ENCODE measurements at places on chromosomes 6 and 20.

GRCh38 chr6:70371454-70372105 is 41.7 kb upstream of the FAM135A start:
- no peak for DNase-seq

DNA sequence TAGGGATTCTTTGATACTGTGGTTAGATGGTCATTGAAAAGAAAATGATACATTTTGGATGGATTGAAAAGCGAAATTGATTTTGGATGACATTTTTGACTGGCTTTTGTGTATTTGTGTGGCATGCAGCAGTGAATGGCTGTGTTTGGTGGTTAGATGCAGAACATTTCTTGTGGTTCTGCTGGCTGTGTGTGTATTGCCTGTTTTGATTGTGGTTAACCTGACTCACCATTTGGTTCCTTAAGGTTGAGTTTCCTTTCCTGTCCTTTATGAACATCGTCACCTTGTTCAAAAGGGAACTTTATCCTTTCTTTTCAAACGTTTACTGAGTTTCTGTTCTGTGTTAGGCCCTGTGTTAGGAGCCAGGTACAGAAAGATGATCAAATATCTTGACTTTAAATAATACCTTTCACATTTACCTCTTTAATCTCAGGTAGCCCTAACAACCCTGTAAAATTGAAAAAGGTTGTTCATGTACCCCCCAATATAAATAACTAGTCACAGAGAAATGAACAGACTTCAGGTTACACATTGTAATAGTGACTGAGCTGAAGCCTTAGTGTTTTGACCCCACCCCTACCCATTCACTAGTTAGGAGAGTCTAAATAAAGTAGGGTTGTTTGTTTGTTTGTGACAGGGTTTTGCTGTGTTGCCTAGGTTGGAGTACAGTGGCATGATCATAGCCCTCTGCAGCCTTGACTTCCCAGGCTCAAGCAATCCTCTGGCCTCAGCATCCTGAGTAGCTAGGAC is 23.8 kb downstream of the ANKS1A start:
- peak; percentile 25 for DNase-seq

DNA sequence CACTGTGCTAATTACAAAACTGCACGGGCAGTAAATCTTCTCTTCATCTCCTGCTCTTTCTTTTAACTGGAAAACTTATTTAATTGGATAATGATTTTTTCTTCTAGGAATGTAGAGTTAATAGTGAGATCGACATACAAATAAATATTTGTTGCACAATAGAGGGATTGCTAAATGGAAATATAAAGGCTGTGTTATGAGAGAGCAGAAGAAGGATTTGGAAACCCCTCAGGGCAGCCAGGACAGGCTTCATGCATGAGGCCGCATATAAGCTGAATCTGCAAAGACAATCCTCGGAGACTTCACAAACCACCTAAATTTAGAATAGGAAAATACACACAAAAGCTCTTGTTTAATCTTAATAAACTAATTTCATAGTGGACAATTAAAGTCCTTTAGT is 2.9 kb upstream of the TAAR1 start:
- no peak for DNase-seq

DNA sequence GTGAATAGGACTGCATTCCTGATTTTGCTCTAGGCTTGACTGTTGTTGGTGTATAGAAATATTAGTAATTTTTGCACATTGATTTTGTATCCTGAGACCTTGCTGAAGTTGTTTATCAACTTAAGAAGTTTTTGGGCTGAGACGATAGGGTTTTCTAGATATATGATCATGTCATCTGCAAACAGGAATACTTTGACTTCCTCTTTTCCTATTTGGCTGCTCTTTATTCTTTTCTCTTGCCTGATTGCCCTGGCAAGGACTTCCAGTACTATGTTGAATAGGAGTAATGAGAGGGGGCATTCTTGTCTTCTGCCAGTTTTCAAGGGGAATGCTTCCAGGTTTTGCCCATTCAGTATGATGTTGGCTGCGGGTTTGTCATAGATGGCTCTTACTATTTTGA is 13.4 kb downstream of the HLA-DOB start:
- no peak for DNase-seq

- no peak for DNase-seq
Observed at GRCh38 chr20:48102931-48103660, 317.8 kb upstream of the SULF2 start.

DNA sequence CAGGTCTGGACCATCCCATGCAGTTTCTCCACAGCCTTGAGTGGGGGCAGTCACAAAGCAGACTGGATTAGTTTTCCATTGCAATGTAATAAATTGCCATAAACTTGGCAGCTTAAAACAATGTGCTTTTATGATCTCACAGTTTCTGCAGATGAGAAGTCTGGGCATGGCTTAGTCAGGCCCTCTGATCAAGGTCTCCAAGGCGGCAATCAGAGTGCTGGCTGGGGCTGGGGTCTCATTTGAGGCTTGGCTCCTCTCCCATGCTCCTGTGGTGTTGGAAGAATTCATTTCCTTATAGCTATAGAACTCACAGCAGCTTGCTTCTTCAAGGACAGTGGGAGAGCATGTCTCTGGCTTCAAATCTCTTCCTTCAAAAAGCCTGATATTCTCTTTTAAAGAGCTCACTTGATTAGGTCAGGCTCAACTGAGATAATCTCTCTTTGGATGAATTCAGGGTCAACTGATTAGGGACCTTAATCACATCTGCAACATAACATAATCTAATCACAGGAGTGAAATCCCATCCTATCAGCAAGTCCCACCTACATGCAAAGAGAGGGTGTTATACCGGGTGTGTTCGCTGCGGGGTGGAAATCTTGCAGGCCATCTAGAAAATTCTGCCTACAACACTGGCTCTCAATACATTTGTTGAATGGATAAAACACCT is 77.4 kb upstream of the SULF2 start:
- DNase-seq, result no peak

DNA sequence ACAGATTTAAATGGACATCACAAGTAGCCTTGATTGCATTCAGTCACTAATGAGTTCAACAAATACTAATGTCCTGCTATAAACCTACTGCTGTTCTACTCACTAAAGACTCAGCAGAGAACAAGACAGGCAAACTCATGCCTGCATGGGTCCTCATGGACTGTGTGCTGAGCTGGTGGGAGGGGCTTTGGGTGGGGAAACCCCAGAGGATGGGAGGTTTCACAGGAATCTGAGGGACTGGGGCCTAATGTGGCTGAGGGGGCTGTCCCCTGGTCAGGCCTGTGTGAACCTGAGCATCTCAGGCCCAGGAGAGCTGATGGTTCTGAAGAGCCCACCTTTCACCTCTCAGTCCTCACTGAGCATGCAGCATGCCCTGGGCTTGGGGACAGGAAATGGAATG is 1.4 kb downstream of the CST8 start:
- peak; percentile 31 for DNase-seq

DNA sequence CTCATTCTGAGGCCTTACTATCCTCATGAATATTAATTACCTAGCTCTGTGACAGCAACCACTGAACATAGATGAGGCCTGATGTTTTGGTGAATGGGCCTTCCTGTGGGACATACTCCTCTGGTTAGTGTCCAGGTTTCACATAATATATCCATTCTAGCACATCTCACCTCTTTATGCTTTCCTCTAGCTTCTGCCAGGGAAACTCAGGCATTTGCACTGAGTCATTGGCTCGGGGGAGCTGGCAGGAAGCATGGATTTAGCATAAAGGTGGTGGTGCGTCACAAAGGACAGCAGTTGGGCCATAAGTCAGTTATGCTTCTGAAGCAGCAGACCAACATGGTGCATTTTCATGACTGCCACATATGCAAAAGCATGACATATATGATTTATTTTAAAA is 37.5 kb upstream of the TMEM170B start:
- DNase-seq, result no peak

DNA sequence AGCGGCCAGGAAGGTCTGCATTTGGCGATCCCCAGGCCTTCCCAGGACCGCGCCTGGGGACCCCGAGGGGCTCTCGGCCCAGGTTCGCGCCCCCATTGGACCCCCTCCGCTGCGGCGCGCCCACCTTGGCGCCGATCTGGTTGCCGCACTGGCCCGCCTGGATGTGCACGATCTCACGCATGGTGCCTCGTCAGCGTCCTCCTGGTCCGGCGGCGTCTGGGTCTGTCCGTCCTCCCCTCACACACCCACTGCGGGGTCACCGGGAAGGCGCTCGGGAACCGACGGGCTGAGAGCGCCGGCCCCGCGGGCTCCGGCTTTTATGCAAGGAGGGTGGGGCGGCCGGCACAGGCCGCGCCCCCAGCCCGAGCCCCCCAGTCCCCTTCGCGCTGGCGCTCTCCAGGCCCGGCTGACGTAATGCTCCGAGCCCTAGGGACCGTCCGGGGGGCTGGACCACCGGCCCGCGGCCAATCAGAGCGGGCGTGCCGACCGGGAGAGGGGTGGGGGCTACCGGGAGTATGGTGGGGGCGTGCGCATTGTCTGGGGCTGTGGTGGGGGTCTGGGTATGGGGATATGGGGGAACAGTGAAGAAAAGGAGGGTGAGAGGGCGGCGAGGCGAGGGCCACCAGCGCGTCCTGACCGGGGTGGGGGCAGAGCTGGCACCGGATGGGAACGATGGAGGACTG is at the start of gene TUBB2B:
TUBB2B (minus strand) TSS at position 291 of the 683 bp plus-strand sequence; CDS start at position 181, 110 bp downstream.
- DNase-seq, result no peak

DNA sequence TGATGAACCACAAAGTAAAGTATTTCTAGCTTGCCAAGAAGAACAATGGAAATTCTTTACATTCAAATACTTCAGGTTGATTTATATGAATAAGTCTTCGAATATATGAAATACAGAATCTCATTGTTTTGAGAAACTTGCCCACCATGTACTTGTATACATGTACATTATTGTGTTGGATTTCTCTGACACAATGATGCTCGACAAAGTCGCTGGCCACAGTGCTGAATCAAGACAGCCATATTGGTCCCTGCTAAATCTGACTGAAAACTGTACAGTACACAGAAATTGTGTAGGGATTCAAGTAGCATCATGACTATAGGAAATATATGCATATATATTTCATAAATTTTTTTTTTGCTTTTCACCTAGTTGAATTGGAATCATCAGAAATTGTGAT is 13.1 kb upstream of the LIN28B start:
- DNase-seq, result no peak

- no peak for DNase-seq
Observed at GRCh38 chr6:715709-716491, 23.0 kb upstream of the EXOC2 start.

DNA sequence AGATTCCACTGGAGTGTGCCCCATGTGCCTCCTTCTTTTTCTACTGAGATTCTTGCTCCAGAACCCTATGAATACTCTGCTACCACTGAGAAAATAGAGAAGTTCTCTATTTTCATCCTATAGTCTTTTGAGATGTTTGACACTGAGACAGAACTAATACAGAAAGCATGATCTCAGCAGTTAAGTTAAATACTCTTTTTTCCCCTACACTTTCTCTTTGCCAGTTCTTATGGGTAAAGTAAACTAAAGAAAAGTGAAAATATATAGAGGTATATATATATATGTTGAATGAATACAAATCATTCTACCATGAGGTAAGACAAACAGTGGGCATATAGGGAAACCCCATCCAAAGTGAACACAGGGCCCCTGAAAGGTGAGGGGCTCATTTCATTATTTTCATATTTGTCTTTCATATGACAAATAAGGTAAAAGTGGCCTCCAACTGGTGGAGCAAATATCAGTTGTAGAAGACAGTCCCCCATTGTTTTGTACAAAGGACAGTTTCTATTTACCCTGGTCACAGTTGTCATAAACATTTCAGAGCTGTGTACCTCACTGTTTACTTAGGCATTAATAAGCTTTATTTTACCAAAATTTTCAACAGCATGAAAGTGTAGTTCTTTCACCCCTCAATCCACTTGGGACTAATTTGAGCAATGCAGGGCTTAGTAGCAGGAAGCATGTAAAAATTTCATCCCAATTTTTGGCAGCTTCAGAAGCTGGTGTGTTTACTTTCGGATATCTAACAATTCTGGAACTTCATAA is 188.3 kb upstream of the MARCKS start:
- no peak for DNase-seq

DNA sequence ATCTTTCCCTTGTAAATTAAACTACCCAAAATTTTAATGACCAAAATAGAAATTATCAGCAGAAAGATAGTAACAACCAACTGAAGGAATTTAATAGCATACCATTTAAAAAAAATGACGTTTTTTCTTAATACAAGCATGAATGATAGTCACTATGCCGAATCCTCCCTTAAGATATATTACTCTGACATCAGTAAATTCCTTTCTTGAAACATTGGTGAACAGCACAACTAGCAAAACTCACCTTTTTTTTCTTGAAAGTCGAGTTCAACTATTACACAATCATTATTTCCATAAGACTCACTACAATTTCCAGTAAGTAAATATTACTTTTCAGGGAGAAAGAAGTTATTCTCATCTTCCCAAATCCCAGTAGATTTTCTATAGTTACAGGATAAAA is 433.2 kb downstream of the GRIK2 start:
- no peak for DNase-seq

- DNase-seq, result no peak
Observed at GRCh38 chr6:64750910-64751309, 956.1 kb downstream of the EYS start.

- DNase-seq, result no peak
Observed at GRCh38 chr20:62114894-62115293, 7.4 kb upstream of the LSM14B start.

DNA sequence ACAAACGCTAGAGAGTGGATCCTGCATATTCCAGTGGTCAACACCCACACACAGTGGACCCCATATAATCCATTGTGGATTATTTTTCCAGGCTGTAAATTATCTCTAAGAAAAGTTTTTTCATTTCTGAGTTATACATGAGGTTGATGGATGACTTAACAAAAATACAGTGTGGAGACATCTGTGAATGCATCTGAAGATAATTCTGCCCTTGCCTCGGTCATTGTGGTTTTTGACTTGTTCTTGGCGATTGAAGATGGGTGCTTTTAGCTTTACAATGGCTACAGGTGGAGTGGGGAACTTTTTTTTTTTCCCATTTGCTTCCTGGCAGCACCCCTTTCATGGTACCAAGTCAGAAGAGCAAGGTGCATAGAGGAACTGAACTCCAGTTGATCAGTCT is 242.7 kb downstream of the MYLK4 start:
- DNase-seq, result no peak

DNA sequence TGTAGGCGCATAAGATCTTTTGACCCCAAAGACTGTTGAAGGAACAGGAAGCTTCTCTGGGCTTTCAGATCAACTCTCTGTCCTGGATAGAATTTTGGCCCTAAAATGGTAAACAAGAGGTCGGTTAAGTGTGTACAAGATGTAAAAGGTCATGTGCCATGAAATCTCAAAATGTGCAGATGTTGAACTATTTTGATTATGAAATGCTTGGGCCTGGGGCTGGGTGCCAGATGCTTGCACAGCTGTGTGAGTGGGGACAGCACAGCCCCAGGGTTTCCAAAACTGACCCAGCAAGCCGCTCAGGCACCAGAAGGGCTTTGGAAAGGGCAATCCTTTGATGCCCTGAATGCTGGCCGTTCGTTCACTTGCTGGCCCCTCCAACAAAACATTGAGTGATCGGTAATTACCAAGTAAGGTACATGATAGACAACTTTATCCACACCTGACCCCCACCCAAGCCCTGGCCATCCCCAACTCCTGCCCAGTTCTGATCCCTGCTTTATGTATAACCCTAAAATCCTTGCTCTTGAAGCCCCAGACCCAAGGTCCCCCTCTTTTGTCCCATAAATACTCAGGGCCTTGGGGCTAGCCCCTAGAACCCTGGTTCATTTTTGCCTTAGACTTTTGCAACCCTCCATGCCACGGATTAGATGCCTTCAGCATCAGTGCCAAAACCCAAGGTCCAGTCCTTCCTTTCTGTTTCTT is 1.9 kb downstream of the TMEM239 start:
- no peak for DNase-seq

GRCh38 chr6:63807056-63807455 is 171.5 kb downstream of the PHF3 start:
- DNase-seq, result no peak

- no peak for DNase-seq
Observed at GRCh38 chr6:13993416-13993815, 68.7 kb downstream of the RNF182 start.

- no peak for DNase-seq
Observed at GRCh38 chr20:31835977-31836852, 9.2 kb downstream of the FOXS1 start.
